NCI-H2029 (cell line): ENCODE measurements at places on chromosomes 16 and 17.

- DNase-seq, result no peak
Measured at GRCh38 chr16:50812876-50813466, 71.1 kb downstream of the CYLD start.

DNA sequence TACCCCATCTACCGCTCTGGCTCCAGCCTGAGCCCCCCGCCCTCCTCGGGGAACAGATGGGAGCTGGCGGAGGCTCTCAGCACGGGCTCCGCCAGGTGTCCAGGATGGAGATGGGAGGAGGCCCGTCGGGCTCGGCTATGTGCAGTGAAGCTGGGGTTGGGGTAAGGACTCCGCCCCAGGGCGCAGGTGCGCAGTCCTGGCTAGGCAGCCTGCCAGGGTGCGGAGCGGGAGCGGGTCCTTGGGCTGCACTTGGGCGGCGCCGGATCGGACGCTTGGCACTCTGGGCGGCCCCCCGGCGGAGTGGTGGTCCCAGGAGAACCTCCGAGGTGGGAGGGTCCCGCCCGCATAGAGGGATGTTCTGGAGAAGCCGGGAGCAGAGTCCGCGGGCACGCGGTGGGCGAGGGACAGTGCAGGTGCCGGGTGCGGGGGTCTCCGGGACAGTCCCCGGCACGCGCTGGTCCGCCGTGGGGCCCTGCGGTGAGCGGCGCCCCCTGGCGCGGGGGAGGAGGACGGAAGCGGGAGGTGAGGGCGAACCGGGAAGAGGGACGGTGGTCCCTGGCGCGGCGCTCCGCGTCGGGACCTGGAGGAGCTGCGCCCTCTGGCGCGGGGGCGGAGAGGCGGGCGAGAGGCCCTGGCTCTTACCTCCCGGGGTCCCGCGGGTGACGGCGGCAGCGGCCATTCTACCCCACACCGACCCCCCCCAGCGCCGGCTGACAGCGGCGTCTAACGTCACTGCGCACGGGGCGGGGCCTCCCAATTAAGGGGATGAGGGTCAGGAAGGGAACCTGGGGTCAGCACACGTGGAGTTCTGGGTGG is at the start of gene CAMTA2:
Gene CAMTA2, minus strand, starts transcription at position 725 of the 816 bp plus-strand sequence. CDS start 1,453 bp downstream, outside the sequence.
- DNase-seq, result peak; percentile 24

- no peak for DNase-seq
Measured at GRCh38 chr17:33492731-33493265, 199.7 kb upstream of the ASIC2 start.

DNA sequence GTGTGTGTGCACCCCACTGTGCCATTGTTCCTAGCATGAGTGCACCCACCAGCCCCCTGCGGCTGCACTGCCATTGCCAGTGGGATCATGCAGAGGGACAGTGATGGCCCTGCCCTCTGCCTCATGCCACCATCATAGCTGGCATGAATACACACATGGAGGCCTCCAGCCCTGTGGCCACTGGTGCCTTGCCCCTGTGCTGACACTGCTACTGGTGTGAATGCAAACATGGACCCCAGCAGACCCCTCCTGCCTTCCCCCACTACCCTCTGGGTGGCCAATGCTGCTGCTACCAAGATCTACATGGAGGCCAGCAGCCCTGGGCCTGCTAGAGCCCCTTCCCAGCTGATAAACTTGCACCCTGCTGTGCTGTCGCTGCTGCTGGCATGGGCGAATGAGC is 995.5 kb upstream of the GOT2 start:
- no peak for DNase-seq

DNA sequence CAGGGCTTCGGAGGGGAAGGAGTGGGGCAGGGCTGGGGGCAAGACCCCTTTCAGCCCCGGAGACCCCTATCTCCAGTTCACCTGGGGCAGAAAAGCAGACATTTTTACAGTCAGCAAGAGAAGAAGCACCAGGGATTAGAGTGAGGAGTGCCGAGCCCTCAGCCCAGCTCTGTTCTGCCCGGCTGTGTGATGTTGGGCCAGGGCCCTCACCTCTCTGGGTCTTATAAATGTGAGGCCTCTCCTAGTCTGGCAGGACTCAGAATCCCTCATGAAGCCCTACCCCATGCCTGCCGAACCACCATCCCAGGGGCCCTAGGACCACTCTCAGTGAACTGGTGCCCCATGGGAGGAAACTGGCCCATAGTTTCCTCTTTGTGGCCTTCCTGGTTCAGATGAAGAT is 12.8 kb downstream of the CX3CL1 start:
- no peak for DNase-seq

DNA sequence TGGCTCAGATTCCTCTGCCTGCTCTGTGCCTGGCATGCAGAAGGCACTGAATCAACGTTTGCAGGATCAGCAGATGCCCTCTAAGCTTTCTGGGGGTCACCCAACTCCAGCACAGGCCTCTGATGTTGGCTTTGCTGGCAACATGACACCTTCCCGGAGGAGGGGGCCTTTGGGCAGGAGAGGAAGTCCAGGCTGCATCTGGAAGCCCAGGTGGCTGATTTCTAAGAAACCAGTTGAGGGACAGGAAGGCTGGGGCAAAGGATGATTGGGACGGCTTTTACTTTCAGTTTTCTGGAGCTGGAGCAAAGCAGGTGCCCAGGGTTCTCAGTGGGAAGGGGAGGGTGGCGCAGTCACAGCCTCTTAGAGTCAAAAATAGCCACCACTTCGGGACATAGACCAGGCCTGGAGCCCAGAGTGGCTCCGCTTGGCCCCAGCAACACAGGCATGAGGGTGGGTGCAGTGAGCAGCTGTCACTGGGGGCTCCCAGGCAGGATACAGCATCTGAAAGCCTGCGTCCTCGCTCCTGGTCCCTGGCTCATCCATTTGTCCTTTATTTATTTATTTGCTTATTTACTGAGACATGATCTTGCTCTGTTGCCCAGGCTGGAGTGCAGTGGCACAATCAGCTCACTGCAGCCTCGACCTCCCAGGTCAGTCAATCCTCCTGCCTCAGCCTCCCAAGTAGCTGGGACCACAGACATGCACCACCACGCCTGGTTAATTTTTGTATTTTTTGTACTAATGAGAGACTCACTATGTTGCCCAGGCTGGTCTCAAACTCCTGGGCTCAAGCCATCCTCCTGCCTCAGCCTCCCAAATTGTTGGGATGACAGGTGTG is 15.1 kb downstream of the SOCS1 start:
- DNase-seq, result peak; percentile 22

DNA sequence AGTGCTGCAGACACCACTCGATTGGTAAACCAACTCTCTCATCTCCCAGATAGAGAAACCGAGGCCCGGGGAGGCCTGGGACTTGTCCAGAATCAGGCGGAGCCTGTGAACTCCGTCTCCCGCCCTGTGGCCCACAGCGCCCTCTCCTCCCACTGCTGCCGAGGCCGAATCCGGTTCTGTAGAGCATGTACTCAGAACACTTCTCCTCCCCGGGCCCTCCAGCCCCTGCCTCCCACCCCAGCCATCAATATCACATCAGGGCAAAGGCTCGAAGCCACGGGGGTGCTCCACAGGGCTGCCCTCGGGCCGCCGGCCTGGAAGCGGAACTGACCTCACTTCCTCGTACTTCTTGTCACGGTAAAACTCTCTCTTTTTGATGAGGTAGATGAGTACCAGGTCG is 13.0 kb downstream of the EMC6 start:
- DNase-seq, result no peak

DNA sequence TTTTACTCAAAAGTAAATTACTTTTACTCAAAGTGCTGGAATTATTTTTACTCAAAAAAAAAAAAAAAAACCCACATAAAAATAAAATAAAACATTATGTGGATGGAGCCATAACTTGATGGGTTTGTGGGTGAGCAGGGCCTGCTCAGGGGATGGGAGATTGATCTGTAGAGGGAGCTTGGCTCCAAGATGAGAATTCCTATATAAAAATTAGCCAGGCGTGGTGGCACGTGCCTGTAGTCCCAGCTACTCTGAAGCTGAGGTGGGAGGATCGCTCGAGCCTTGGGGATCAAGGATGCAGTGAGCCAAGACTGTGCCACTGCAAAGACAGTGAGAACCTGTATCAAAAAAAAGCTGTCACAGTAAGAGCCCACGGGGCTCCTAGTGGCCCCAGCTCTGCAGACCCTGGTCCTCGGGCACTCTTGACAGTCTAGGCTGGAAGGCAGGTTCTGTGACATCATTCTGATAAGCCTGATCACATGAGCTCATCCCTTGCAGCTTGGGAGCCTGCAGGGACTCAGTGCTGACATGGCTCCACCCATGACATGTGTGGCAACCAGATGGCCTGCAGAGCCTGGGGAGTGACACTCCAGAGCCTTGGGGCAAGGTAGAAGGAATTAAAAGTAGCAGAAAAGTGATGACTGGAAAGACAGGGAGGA is 42.5 kb downstream of the ST3GAL2 start:
- no peak for DNase-seq

- DNase-seq, result no peak
Measured at GRCh38 chr17:28372945-28373274, 1.4 kb downstream of the SARM1 start.

- no peak for DNase-seq
Measured at GRCh38 chr17:72942579-72942978, 149.9 kb downstream of the SLC39A11 start.

GRCh38 chr16:72226136-72226535 is 54.2 kb upstream of the PMFBP1 start:
- DNase-seq, result no peak

DNA sequence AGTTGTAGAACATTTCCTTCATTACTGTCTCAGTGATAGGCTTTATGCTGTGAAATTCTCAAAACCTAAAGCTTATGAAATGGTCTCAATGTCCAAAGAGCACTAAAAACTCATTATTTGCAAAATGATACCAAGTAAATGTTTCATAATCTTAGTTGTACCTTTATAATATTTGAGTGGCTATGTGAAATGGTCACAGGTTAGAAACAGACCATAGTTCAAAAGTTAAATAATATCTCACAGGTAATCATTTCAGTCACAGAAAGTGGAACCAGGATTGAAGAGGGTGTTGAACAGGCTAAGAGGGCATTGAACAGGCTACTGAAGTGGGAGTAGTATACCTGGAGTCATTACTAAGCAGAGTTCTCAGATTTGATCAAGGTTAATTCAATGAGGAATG is 2.9 kb downstream of the RDM1 start:
- DNase-seq, result no peak

DNA sequence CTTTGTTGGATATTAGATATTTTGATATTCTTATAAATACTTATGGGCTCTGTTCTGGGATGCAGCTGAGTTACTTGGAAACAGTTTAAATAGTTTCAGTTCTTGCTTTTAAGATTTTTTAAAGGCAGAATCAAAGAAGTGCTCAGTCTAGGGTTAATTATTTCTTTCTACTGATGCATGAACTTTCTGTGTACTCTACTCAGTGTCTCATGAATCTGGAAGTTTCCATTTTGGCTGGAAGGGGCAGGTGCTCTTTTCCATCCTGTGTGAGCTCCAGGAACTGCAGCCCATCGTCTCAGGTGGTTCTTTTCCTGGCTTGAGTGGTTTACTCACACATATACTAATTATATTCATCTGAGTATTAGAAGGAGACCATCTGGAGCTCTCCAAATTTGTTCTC is 61.1 kb upstream of the CPHXL start:
- DNase-seq, result no peak

GRCh38 chr17:30165960-30166359 is 49.3 kb downstream of the NSRP1 start:
- no peak for DNase-seq

DNA sequence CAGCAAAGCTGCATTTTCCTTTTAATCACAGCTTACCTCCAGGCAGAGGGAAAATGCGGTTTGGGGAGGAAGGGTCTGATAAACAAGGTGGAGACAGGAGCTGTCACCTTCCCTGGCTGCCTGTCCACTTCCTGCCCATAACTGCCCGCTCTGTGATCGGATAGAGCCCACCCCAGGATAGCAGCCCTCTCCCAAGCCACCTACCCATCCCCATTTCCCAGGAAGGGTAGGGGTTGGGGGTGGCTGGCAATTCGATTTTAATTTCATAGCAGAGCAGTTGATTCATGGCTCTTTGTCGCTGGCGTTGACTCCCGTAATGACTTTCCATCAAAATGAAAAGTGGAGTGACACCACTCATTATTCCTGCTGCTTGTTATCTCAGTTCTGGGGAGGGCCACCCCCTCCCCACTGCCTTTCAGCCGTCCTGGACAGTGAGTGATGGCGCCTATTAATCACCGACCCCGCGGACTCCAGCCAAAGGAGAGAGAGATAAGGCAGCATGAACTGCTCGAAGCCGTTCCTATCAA is 11.2 kb downstream of the CDK5RAP3 start:
- no peak for DNase-seq

DNA sequence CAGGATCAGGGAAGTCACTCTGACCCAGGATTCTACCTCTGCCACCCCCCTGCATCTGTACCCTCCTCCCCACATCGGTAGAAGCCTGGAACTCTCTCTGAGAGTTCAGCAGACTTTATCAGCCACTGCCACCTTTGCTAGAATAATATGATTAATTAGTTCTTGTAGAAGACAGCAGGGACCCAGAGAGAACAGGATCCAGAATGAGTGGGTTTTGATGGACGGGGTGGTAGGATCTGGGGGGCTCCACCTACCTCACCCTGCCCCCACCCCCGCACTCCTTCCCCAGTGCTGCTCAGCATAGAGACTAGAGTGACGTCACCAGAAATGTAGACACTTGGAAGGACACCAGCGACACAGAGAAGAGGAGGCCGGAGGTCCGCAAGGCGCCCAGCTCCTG is 33.5 kb downstream of the ABCC6 start:
- no peak for DNase-seq

DNA sequence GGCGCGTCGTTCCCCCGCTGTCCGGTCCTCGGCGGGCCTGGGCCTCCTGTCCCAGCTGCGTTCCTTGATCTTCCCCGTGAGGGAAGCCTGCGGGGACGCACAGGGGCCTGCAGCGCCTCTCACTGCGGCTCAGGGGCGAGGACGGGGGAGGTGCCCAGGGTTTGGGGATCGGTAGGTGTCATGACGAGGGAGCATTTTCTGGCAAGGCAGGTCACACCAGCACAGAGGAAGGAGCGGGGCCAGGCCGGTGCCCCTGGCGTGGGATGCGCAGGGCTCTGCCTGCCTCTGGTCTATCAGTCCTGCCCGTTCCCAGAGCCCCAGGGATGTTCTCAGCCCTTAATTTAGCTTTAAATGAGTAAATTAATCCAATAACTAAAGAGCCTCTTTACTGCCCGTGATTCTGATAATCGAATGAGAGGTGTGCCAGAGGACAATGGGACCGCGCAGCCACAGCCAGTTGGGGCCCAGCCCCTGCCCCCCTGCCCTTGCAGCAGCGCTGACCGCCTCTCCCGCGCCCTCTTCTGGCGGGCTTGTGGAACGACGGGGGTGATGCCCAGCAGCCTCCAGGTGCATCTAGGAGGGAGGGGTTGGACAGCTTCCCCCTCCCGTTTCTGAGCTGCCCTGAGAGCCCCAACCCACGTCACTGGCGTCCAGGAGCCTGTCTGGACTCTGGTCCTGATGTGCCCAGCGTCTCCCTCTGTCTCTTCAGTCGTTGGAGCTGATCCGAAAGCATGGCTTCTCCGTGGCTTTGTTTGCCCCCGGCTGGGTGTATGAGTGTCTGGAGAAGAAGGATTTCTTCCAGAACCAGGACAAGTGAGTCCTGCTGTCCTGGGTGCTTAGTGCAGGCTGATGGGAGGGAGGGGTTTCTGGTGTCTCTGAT is 7.9 kb downstream of the ENGASE start:
- no peak for DNase-seq
